ENCODE measurements at places on chromosomes 4 and X.

DNA sequence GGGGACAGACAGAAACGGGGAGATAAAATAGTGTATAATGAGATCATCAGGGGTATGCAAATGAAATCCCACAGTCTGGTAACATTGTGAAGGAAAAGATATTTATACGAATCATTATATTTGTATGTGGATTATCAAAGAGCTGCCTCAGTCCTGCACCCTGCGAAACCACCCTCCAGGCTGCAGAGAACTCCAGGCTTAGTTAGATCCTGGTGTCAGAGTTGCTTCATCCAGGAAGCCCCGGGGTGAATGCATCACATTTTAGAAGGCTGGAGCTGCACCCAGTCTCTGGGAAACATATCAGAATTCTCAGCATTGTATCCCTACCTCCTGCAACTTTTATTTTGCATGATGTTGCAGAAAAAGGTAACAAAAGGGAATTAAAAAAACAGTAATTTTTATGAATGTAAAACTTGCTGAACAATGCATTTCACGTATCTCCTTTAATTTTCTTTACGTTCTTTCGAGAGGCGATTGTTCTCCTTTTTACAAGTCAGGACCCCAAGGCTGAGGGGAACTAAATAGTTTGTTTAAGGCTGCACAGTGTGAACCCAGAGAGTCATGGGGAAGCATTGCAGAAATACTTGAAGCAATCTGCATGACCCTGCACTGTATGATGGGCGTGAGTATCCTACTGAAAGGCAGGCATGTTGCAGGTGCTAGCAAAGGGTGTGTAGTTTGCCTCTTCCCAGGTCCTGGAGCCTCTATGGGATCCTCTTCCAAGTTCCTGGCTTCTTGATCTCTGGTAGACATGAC lies 299.5 kb upstream of the CLNK start:
- no peak for DNase-seq

- DNase-seq = no peak
These were observed 133.2 kb downstream of the ZAR1 start for GRCh38 chr4:48623182-48623780.

DNA sequence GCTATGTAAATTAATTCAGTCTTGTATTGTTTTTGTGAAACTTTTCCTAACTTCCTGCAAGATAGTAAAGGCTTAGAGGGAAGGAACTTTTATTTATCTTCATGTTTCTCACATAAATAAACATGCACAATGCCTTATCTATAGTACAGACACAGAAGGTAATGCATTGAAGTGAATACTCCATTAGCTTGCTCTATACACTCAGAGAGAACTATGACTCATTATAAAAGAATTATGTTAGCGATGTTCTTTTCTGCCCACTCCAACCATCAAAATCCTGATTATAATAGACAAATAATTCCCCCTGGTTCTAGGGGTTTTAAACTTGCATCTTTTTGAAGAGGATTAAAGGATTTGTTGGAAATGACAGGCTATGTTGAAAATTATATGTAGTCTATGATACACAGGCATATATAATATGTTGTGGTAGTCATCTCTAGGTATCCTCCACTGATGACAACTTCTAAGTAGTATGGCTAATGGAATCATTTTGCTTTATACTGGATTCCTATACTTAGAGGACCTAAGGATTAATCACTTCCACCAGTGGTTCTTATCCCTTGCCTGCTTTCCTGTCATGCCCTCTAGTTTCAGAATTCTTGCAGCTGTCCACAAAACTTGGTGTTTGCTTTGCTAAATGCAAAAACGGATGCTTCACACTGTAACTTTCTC lies 115.7 kb downstream of the NDST4 start:
- no peak for DNase-seq

- no peak for DNase-seq
These were observed 19.7 kb downstream of the CPEB2 start for GRCh38 chr4:15021946-15022345.

GRCh38 chrX:68834371-68835103 lies 5.7 kb downstream of the EFNB1 start:
- no peak for DNase-seq

DNA sequence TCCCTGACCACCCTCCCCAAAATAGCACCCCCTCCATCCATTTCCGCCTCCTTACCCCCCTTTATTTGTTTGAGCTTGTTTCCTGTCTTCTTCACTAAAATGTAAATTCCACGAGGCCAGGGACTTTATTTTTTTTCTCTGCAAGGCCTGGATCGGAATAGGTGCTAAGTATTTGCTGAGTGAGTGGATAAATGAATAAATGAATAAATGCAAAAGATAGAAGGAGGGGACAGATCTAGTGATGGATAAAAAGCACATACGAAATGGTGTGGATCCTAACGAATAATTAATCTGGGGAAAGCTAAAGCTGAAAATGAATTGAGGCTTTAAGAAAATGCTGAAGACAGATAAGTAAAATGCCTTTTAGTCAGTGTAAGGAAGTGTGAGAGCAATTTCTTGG lies 12.2 kb downstream of the CETN2 start:
- DNase-seq = no peak

GRCh38 chrX:34275699-34276098 lies 143.6 kb upstream of the FAM47A start:
- no peak for DNase-seq

DNA sequence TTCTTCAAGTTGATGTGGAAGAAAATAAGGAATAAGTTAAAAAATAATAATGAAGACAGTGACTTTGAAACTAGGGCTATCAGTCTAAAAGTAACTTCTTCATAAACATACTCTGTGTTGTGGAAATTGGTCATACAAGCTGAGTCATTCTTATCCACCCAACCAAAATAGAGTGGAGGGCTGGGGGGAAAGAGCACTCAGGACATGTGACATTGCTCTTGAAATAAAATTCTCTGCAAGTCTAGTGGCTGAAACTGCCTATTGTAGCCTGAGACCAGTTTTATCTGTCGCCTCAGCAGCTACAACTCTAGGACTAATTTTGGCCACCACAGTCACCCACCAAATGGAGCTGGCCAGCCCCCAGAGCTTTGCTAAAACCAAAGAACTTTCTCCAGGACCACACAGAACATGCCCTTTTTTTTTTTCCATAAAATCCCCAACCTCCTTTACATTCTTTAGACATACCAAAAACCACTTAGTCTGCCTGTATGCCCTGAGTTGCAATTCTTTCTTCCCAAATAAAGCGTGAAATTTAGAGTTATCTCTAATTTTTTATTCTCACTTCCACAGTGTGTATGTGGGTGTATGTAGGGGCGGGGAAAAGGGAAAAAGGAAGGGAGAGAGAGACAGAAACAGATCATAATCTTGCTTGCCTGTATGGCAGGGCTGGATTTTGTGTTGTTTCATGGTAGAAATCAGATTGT lies 23.0 kb upstream of the SLC25A4 start:
- DNase-seq = no peak

- no peak for DNase-seq
These were observed 1564.5 kb upstream of the PCDH10 start for GRCh38 chr4:131584587-131584986.

- no peak for DNase-seq
These were observed 1242.9 kb downstream of the C4orf33 start for GRCh38 chr4:130338851-130339250.

GRCh38 chrX:150361070-150361776 lies 1.9 kb upstream of the MAMLD1 start:
- no peak for DNase-seq

DNA sequence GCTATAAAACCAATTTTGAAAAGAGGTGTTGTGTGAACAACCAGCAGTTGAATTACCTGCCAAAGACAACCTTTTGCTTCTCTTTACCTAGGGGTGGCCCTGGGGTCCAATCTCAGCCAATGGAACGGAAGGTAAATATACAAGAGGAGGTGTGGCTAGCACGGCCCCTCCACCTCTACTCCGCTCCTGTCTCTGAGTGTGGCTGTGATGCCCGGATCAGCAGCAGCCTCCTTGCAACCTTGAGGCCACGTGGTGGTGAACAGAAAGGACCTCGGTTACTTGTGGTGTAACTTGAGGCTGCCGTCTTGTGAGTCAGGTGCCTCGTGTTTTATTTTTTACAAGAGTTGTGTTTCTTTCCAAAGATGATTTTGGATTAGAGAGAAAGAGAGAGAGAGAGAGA lies 121.5 kb upstream of the PPP2R3B start:
- no peak for DNase-seq

DNA sequence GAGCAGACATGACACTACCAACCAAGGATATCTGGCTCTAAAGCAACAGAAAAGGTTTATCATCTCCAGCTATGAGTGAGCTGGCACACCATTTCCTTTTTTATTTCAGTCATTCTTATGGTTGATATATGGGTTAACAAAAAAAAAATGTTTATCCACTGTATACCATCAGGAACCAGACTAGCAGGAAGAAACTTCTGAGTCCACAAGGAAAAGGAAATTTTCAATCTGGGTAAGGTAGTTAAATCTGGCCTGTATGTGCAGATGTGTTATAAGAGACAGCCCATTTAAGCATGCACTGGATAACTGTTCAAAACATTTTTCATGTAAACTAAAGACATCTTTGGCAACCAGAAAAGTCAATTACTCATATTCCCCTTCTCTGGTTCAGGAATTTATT lies 35.0 kb downstream of the AMMECR1 start:
- DNase-seq = no peak

GRCh38 chr4:188811121-188811520 lies 671.9 kb downstream of the TRIML1 start:
- no peak for DNase-seq

DNA sequence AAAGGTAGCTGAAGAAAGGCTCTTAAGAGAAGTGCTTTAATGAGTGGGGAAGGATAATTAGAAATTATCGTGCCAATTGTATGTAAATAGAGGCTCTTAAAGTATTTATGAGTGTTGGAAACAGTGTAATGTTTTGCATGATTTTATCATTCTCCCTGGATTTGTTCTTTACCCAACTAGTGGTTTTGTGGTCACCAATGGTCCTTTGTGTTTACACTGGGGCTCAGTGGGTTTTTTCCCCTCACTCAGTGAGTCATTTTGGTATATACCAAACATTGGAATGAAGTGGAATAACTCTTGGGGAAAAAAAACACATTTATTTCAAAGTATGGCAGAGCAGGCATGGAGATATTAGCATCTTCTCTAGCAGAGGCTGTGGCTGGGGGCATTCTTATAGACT lies 20.8 kb upstream of the LGI2 start:
- DNase-seq = no peak

- no peak for DNase-seq
These were observed 76.6 kb upstream of the QRFPR start for GRCh38 chr4:121457278-121457875.

DNA sequence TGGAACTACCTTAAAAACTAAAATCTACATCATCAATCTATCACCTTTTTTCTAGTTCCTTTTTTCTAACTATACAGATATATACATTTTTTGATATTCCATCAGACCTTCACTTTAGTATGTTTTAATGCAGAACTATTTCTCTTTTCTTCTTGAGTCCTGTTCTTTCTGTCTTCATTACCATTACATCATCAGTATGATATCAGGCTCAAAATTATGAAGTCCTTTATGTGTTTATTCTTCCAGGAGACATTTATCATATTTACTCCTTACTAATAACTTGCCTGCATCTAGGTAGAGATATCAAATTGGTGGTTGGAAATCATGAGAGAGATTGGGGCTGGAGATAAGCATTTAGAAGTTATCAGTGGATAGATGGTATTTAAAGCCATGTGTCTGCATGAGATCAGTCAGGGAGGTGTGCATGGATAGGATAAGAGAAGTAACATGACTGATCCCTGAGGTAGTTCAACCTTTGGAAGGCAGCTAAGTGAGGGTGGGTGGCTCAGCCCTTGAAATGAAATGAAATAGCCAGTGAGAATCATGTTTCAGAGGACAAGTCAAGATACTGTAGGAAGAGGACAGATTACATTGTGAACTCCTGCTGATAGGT lies 43.1 kb downstream of the MRPL1 start:
- no peak for DNase-seq

- no peak for DNase-seq
These were observed 142.9 kb upstream of the ARX start for GRCh38 chrX:25158635-25159034.

GRCh38 chr4:79625361-79625760 lies 217.3 kb upstream of the GK2 start:
- no peak for DNase-seq

DNA sequence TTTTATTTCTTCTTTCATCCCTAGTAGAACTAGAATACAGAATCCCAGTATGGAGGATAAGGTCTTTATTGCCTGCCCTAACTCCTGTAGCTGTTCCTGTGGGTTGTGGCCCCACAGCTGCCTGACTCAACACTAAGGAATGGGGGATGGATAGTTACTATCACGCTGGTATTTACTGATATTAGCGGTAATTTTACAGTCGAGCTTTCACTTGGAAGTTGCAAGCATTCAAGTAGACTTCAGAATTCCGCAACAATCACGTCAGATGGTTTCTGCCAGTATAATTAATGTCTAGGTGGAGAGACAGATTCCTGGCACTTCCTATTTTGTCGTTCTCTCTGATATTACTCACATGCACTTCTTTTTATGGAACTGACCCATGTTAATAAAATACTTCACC lies 489.8 kb downstream of the PABPC4L start:
- no peak for DNase-seq

- no peak for DNase-seq
These were observed 51.9 kb downstream of the TET2 start for GRCh38 chr4:105198541-105198940.

GRCh38 chrX:42119076-42119475 lies 195.7 kb upstream of the CASK start:
- peak; percentile 56 for DNase-seq

All from smooth muscle cell of the brain vasculature (primary cell).